Activated naive CD8-positive, alpha-beta T cell treated with anti-CD3 and anti-CD28 coated beads, Interleukin-2, amount 10 ng/mL, durations not matched to agents 7 days and 5 days (primary cell): ENCODE measurements at places on chromosomes 16 and 17. TPM values are rescaled to one million over a fixed set of nuclear protein-coding genes. Genes with fewer than 3 reads are reported as not detected.
A peak's percentile ranks its signal among the peaks of the same experiment; 100 is the strongest.

DNA sequence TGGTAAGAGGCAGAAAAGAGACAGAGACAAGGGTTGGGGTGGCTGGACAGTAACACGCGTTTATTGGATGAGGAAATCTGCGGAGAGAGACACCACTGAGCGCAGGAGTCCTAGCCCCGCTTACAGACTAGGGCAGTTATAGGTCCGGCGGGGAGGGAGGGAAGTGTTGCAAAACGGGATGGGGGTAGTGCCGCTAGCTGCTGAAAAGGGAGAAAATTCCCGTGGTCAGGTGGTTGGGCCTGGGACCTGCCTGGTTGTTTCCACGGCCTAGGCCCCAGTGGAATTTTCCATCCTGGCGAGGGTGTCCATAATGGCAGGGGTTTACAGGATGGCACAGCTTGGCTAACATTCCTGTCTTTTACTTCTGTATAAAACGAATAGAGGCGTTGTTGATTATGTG is 5.5 kb upstream of the CPHXL2 start:
- DNase-seq, result no peak

- DNase-seq, result no peak
Observed at GRCh38 chr17:62668091-62668804, 40.8 kb downstream of the MRC2 start.

Gene JPT2
- total RNA-seq, result 45.1 TPM

DNA sequence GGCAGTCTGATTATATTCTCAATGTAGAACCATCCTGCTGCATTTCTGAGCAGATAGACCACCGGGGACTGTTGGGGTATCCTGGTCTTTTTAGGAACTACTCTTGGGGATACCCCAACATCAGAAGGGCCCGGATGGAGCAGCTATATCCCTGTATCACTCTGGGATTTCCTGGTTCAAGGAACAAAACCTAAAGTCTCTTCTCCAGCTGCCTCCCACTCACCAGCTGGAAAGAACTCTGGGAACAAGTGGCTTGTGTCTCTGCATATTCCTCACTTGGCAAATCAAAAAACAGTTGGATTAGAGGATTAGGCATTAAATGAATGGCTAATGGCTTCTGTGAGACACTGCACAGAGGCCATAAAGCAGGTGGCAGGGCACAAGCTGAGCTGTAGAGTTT is 62.3 kb upstream of the HS3ST2 start:
- no peak for DNase-seq

DNA sequence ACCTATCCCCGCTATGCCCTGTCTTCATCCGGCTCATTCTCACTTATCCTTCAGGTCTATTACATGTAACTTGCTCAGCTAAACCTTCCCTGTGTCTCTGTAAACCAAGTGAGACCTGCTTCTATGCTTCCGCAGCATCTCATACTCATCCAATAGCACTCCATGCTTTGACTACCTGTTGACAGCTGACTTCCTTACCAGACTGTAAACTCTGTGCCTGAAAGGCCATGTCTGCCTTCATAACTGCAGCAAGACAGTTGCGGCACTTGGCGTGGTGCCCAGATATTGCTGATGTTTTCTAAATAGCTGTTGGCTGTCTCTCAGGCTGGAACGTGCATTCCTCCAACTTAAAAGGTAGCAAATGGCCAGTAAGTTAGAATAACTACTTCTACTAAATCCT is 1.8 kb upstream of the OR1E1 start:
- DNase-seq, result no peak

GRCh38 chr17:63735691-63736090 is 5.9 kb downstream of the STRADA start:
- no peak for DNase-seq

Gene TBC1D3K
- not detected for total RNA-seq

DNA sequence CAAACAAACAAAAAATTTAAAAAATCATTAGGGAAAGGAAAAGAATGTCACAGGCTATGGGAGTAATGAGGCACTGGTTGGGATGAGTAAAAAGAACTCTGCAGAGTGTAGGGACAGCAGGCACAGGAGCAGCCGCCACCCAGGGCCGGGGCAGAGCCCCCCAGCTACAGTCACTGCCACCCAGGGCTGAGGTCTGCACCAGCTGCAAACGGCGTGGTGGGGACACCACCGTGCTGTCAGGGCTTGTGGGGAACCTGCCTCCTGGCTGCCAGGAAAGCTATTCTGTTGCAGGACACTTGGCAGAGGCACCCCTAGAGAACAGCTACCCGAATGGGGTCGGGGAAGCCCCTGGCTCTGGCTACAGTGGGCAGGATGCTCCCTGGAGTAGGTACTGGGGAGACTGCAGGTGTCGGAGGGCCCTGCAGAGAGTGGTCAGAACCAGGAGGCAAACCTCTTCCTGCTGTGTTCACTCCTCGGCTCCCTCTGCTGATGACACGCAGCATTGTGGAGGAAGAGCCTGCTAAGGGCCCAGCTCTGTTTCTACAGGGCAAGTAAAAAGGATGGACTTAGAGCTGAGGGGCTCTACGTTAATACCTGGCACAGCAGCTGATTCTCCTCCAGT is 32.3 kb upstream of the CAPN15 start:
- peak; percentile 54 for DNase-seq

GRCh38 chr17:60825351-60825750 is 147.7 kb downstream of the BCAS3 start:
- DNase-seq, result no peak

DNA sequence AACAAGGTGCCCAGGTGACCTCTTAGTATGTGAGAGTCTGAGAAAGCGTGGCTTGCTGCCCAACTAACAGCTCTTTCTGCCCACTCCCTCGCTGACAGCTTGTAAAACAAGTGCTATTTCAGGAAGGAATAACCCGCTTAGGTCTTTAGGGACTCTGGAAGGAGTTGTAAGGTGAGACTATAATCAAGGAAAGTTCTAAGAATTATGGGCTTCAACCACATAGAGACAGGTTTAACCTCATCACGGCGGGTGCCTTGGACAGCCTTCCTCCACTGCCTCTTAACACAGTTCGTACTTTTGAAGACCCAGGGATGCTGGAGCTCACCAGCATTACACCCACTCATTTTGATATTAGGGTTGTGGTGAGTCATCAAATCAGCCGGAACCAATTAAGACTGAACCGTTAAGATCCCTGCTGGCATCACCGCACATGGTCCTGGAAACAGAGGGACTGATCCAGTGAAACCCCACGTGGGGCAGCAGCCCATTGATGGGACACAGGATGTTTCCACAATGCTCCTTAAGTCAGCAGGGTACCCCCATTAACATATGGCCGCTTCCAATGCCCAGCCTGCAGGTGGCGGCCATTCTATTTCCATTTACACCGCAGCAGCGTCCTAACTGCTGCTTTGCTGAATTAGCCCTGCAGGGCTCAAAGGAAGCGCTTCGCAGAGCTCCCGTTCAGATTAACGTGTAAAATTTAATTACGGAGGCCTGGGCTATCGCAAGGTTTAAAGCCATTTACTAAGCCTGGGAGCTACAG is 176.6 kb upstream of the SDK2 start:
- no peak for DNase-seq

Gene PNMT
- total RNA-seq, result not detected
